Activated CD4-positive, alpha-beta T cell treated with anti-CD3 and anti-CD28 coated beads, Interleukin-2, amount 50 U/mL, for 4 hours (primary cell): ENCODE measurements at places on chromosomes 16 and 17.

GRCh38 chr17:70144260-70144846, 25.0 kb upstream of the KCNJ2 start:
- no peak for DNase-seq

GRCh38 chr16:80117556-80118130, 423.1 kb upstream of the DYNLRB2 start:
- DNase-seq = no peak

- DNase-seq = no peak
Observed at GRCh38 chr17:2701161-2701995, 10.2 kb downstream of the CLUH start.

DNA sequence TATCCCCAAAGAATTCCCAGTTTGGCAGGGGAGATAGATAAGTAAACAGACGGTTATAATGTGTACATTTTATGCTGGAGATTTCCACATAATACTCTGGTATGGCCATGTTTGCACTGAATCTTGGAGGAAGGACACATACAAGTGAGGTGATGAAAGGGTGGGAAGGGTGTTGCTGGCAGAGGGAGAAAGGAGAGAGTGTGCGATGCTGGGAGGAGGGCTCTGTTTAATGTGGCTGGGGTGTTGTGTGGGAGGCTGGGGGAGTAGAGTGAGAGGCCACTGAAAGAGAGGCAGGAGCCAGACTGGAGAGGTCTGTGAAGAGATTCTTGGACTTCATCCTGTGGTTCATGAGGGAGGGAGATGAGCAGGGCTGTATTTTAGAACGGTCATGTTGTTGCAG, 87.6 kb downstream of the SPACA3 start:
- no peak for DNase-seq

DNA sequence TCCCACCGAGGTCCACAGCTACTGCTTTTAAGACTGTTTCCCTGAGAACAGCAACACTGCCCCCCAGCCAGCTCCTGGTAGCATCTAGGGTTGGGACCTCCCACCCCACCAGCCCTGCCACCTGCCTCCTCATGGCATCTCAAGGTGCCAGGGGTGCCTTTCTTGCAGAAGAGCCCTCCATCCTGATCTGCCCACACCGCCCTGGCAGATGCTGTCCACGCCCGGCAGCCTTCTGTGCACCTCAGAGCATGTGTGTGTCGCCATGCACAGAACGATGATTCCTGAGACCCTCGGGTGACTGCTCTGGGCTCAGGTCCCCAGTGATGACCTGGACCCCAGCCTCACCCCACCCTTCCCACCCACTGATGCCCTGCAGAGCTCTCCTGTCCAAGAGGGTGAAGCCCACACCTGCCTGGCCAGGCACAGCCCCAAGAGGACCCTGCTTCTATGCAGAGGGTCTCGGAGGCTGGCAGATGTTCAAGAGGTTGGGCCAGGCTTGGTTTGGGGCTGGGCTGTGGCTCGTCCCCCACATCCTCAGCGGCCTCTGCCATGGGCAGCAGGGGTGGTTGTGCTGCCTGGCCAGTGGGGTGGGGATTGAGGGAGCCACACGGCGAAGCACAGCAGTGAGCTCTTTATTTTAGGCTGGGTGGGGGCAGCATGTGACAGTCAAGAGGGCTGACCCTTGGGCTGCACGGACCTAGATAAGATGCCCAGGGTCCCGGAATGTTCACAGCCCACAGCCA, 5.2 kb upstream of the SPATA2L start:
- DNase-seq = no peak

DNA sequence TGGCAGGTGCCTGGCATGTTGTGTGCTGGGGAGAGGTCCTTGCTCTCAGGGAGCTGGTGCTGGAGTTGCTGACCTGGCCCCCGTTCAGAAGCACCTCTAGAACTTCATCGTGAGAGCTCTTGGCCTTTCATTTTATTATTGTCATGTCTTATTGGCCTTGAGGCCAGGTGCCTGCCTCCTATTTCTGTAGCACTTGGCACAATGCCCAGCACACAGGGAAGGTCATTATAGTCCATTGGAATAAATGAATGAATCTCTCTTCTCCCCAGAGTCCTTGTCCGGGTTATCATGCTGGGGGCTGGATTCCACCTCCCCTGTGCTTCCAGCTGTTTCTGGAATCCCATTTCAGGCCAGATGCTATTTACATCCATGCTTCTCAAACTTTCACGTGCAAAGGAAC, 169.2 kb downstream of the HAPSTR1 start:
- no peak for DNase-seq

DNA sequence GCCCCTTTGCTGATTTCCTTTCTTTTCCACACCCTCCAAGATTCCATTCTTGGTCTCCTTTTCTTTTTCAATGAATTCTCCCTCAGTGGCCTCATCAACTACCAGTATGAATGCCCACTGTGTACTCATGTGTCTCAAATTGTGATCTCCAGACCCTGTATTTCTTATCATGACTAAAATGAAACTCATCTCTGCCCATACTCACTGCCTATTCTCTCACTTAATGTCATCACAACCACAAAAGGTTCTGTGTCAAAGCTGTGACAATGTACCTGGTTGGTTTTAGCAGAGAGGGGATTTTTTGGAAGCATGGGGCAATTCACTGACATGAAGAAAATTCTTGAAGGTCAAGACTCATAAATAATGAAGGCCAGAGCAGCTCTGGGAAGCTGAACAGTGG, 11.5 kb upstream of the TBX4 start:
- no peak for DNase-seq

DNA sequence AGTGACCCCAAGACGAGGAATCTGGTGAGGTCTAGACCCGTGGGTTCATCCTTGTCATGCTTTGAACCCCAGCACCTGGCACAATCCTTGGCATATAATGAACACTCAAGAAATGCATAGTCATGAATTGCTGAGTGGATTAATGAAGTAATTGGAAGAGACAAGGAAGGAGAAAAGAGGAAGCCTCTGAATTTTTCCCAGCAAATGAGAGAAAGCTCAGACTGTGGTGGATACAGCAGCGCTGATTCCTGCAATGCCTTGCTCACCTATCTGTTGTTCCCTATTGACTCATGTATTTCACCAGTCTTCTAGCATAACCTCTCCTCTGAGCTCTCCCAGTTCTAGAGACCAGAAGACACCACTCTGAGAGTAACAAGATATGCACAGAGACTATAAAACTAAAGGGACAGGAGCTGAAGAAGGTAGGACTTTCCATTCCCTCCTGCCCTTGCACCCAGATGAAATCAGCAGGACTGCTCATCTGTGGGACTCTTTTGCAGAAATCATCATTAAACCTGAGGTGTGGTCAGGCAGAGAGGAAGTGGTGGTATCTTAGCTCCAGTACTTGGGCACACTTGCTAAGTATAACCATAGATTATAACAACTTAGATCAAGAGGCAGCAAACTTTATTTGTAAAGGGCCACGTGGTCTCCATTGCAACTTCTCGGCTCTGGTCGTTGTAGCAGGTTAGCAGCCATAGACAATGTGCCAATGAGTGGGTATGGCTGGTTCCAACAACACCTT, 102.8 kb downstream of the MAF start:
- DNase-seq = no peak
